Osteoblast (primary cell): ENCODE measurements at places on chromosomes 13 and 19. TPM values are rescaled to one million over a fixed set of nuclear protein-coding genes. Genes with fewer than 3 reads are reported as not detected.

NLRP7 gene
- total RNA-seq: not detected in 2 replicates

FARP1 gene
- total RNA-seq: 30.6 and 36.2 TPM in 2 replicates

LAMP1 gene
- total RNA-seq: 211 and 216 TPM in 2 replicates

ANGPTL8 gene
- total RNA-seq: not detected in 2 replicates

CRLF1 gene
- 6.9 and 15.9 TPM in 2 replicates for total RNA-seq

REEP6 gene
- 1.2 and 1.8 TPM in 2 replicates for total RNA-seq

PPFIA3 gene
- total RNA-seq: 1.1 and 1.2 TPM in 2 replicates

VSTM1 gene
- not detected in 2 replicates for total RNA-seq

SERPINE3 gene
- total RNA-seq: not detected in 2 replicates

SERP2 gene
- total RNA-seq: 5.8 and 6.5 TPM in 2 replicates

RAVER1 gene
- 8.0 TPM in 2 replicates for total RNA-seq

- peak; percentile 96 for DNase-seq
Observed at GRCh38 chr19:2478756-2479555, 3.0 kb downstream of the GADD45B start.

GRCh38 chr19:31504221-31504620 is 155.0 kb upstream of the TSHZ3 start:
- DNase-seq: no peak

- DNase-seq: no peak
Observed at GRCh38 chr13:111370147-111370546, 49.7 kb downstream of the TEX29 start.

DNA sequence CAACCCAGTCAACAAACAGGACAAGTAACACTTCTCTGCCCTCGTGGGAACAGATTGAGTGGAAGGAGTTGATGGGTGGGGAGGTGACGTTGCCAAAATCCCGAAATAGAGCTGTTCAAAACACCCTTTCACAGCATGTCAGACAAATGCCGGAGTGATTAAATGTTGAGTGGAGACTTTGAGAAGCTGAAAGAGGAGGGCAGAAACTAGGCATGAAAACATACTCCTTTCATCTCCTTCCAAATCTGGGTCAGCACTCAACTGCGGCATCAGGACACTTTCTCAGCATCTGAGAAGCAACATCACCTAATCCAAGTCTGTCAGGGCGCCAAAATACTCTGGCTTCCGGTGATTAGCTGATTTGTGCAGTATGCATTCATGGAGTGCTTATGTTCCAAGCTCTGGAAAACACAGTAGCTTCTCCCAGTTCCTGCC is 51.5 kb upstream of the MRI1 start:
- DNase-seq: peak; percentile 32

DNA sequence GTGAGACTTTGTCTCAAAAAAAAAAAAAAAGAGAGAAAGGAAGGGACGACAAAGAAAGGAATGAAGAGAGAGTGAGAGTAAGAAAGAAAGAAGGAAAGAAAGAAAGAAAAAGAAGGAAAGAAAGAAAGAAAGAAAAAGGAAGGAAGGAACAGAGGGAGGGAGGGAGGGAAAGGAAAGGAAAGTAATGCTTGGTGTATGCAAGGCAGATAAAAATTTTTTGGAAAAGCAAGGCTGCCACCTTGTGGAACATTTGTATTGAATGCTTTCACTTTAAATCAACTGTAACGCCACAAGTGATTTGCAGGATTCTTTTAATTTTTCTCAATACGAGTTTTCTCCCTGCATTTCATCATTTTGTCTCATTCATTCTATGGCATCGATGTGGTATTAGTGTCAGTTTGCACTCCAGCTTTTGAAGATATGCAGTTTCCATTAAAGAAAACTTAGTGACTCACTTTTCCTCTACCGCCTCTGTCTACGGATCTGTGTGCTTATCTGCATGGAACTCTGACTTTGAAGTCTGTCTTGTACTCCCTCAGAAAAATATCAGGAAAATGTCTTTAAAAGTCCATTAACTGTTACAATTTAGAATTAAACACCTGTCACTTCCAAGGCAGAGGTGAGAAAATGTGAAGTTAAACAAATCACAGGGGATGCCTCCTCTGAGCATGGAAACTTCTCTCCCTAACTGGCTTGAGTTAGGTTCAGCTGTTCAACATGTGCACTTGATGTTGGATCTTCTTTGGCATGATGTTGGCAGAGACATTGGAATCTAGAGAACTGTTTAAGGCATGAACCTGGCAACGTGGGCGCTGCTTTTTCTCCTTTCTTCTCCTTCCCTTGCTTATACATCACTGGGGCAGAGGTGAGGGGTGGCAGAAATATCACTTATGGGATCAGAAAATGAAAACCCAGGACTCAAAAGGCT is 20.0 kb upstream of the ZDHHC20 start:
- peak; percentile 73 for DNase-seq

DNA sequence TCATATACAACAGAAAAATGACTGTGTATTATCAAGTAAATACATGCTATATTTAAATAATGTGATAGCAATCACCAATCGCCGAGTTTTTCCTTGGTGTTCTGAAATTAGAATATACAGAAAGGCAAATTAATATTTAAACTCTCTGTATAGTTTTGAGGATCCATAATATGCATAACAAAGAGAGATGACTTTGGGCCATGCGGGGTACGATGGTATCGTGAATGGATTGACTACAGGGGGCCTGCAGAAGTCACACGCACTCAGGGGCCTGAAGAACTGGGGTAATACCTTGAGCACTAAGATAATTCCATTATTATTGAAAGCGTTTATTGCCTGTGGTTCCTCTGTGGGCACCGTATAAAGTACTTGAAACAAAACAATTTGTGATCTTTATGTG is 314.0 kb downstream of the TEX29 start:
- DNase-seq: no peak

GRCh38 chr13:103145442-103145841 is 79.2 kb upstream of the SLC10A2 start:
- DNase-seq: no peak

DNA sequence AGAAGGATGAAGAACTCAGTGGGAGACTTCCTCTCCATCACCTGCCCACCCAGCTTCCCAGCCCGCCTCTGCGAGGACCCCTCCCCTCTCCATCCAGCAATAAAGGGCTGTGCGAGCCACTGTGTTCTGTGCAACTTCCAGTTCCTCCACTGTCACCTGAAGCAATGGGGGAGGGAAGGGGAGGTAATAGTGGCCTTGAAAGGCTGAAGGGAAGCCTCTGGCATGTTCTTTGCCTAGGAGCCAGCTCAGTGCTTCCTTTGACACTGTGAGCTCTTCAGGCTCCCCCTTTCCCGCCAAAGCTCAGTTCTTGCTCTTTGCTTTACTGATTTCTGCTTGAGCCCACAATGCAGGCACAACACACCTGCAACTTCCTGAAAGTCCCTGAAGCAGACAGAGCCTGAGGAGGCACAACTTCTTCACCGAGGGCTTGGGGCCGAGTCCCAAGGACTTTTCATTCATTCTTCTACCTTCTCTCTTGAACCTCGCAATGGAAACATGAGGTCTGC is 73.2 kb upstream of the DOCK9 start:
- DNase-seq: peak; percentile 25

- DNase-seq: peak; percentile 5
Observed at GRCh38 chr19:45887200-45887710, 1.3 kb upstream of the IRF2BP1 start.
